Activated CD4-positive, alpha-beta T cell treated with anti-CD3 and anti-CD28 coated beads for 36 hours (primary cell): ENCODE measurements at places on chromosomes 5 and 9. TPM values are rescaled to one million over a fixed set of nuclear protein-coding genes. Genes with fewer than 3 reads are reported as not detected.

HTR4 gene
- total RNA-seq, result not detected

DNA sequence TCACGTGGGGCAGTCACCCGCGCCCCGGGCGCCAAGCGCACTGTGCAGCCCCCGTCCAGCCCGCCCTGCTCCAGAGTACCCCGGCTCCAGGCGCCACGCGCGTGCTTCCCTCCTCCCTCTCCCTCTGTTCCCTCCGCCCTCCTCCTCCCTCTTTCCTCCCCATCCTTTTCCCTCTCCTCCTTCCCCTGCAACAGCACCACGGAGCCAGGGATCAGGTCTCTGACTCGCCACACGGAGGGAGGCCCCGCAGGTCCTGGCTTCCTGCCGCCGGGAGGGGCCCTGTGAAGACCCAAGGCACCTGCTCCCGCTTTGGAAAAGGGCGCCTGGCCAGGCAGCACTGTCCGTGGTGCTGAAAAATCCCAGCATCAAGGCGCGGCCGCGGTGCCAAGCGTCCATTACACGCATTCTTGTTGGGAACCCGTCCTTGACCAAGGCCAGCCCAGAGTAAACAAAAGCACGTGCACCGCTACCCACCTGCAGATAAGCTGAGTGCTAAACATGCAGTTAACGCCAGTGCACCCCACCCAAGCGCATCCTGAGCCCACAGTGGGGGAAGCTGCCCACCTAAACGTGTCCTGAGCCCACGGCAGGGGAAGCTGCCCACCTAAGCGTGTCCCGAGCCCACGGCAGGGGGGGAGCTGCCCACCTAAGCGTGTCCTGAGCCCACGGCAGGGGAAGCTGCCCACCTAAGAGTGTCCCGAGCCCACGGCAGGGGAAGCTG lies 21.7 kb downstream of the SLC6A18 start:
- DNase-seq, result peak; percentile 44

GABRB2 gene
- total RNA-seq, result not detected

PCDHGB4 gene
- not detected for total RNA-seq

DNA sequence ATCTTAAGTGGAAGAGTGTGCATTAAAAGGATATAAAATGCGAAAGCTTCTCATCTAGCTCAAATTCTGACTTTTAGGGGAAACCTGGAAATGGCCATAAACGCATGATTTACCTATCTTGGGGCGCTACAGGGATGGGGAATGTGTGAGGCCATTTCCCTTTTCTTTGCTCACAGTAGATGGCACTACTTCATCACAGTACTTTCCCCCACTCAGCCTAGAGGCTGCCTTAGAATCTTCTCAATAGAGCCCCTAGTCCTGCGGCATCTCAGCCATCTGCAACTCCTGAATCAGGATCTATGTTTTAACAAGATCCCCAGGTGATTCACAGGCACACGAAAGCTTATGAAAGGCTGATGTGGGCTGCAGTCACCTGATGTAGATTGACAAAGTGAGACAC lies 110.8 kb downstream of the LHFPL2 start:
- no peak for DNase-seq

DNA sequence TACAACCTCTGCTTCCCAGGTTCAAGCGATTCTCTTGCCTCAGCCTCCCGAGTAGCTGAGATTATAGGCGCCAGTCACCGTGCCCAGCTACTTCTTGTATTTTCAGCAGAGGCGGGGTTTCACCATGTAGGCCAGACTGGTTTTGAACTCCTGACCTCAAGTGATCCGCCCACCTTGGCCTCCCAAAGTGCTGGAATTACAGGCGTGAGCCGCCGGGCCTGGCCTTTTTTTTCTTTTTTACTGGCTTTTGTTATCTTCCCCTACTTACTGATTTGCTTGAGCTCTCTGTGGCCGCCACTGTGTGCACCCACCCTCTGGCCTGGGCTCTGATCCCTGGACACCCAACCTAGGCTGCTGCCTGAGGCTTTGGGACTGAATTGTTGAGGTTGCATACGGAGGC lies 60.3 kb downstream of the ANKRD33B start:
- DNase-seq, result no peak

DNA sequence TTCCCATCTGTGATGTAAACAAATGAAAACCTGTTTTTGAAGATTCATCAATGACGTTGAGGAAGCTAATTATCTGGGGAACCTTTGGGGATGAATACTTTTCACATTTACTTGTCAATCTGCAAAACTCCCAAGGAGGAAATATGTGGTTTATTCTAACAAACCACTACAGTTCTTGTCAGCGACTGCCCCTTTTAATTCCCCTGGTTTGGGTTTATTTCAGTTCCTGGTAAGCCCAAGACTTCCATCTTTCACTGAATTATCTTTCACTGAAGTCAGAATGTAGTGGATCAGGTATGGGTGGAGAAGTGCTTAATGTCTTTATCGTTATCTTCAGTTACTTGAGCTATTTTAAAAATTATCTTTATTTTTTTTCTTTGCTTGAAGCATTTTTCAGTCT lies 40.2 kb downstream of the TLR4 start:
- DNase-seq, result no peak

DNA sequence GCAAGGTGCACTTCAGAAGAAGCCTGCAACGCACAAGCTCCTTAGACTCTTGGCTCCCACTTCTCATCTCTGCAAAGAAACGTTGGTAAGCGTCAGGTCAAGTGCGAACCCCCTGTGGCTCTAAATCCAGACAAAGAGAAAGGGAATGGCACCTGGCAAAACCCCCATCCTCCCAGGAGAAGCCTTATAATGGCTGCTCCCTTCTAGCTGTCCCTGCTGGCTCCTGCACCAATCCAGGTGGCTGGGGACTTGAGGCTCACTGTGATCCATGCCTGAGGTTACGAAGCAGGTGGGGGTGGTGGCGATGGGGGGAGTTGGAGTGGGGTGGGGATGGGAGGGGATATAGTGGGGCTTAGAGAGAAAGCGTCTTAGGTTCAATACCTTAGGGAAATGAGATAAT lies 272.8 kb downstream of the DENND1A start:
- no peak for DNase-seq

CDC20B gene
- total RNA-seq, result not detected

UBE2D2 gene
- total RNA-seq, result 262 TPM

DNAI1 gene
- 0.34 TPM for total RNA-seq

PCDHA7 gene
- not detected for total RNA-seq

- DNase-seq, result no peak
These were observed 13.7 kb upstream of the ARAP3 start for GRCh38 chr5:141695627-141696215.

DNA sequence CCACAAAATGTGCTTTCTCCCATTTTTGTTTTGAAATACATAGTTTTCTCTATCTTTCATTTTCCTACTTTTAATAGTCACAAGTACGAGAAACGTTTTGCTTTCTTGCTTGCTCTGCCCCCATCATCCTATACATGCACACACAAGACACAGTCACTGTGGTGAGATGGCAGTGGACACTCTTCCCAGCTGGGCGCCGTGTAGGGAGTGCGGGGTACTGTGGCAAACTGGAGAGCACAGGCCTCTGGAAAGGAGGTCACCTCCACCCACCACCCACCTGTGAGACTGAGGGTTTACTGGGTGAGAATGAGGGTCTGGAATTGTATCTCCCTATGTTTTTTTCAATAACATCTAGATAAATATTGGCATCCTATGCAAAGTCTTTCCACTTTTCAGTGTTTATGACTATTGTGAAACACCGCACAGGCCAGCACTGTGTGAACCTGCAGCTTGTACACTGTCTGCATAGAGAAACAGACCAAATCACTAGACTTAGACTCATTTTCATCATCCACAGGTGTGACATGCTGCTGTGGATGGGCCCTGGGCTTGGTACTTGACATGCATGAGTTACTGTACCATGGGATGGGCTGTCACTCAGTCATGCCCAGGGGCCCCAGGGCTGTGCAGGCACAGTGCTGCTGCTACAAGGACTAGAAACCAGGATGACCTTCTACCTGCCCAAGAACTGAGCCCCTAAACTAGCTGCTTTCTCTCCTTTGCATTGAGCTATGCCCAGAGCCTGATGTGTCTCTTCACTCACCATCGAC lies 118.1 kb upstream of the LMX1B start:
- no peak for DNase-seq

INSL4 gene
- total RNA-seq, result not detected

- no peak for DNase-seq
These were observed 150.1 kb upstream of the STK32A start for GRCh38 chr5:147084702-147085101.

GRCh38 chr9:72984226-72984947 lies 31.5 kb upstream of the ALDH1A1 start:
- no peak for DNase-seq

DNA sequence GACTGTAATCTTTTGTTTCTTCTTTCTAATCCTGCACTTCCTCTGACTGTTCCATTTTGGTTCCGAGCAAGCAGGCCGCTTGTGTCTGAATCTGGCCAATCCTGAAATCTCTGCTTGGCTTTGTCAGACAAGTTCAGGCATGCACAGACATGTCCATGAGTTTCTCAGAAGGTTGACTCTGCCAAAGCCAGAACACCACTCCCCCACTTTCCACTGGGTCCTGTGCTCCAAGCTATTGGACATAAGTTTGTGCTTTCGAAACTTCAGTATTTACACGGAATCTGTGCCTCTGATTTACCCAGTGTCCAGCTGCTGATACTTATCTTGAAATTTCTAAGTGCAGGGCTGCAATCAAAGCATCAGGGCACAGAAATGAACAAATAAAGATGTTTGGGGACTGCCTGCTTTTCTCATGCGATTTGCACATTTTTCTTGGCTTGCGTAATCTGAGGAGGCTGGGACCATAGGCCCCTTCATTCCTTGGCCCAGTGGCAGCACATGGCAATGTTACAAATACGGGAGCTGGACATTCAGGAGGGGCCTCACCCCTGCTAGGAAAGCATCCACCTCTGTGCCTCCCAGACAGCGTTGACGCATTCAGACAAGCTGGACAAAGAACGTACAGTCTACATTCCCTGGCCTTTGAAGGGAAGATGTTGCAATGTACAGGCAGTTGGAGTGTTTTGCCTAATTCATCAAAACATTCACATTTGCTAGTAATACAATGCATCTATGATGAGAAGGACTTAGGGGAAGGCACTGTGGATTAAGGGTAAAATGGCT lies 209.2 kb upstream of the PAPPA start:
- DNase-seq, result no peak

DNA sequence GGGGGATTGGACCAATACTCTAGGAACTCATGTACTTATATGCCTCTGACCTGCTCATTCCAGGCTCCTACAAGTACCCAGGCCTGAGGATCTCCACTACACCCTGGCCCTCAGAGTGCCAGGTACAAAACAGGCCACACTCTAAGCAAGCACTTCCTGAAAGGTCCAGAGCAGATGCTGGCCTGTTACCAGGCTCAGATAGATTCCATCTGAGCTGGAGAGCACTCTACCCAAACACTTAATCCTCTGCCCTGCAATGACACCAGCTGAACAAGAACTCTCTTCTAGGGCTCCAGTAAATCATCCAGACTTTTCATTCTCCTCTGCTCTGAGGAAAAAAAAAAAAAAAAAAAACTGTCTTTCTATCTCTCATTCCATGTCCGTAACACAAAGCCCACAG lies 2.9 kb downstream of the P4HA2 start:
- no peak for DNase-seq

FRMPD1 gene
- not detected for total RNA-seq

IFNA13 gene
- not detected for total RNA-seq

NDUFS4 gene
- 52.2 TPM for total RNA-seq

- no peak for DNase-seq
These were observed 1384.3 kb upstream of the WWC1 start for GRCh38 chr5:166906991-166907713.

SUSD3 gene
- 51.4 TPM for total RNA-seq

GRCh38 chr5:127411381-127411780 lies 106.1 kb upstream of the PRRC1 start:
- DNase-seq, result no peak

- DNase-seq, result no peak
These were observed 191.4 kb downstream of the HSPA4 start for GRCh38 chr5:133243196-133243595.

LCP2 gene
- total RNA-seq, result 232 TPM

DEPDC1B gene
- total RNA-seq, result 34.2 TPM

GRCh38 chr5:112419986-112420864 lies 1.1 kb upstream of the EPB41L4A start:
- DNase-seq, result peak; percentile 71

- DNase-seq, result peak; percentile 44
These were observed 10.4 kb downstream of the AMACR start for GRCh38 chr5:33997331-33997983.

TYRP1 gene
- total RNA-seq, result not detected

DNA sequence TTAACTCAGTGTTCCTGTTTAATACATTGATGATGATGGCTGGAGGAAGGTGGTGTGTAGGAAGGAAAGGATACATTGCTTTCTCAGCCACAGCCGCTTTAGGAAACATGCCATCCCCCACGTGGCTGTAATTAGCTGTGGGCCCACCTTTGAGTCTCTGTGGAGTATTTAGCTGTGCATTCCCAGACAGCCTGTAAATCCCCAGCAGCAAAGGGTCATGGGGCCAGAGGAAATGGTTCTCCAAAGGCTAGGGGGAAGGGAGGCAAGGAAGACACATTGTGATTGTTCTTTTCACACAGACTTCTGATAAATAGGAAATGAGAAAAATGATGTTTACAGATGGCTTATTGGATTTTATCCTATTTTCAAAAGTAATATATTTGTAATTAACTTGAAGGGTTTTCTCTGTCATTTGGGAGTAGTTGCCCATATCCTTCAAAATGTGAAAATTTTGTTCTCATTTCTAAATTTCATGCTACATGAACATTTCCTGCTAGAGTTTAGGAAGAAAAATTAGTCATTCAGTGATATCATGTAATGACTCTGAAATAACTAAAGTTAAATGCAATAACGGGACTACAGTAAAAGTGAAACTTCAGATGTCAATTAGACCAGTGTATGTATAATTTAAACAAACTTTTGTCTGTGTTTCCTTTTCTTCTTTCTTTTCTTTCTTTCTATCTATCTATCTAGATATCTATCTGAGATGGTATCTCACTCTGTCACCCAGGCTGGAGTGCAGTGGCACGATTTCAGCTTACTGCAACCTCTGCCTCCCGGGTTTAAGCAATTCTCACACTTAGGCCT lies 24.3 kb upstream of the F2R start:
- no peak for DNase-seq

GRCh38 chr9:75139201-75139600 lies 50.9 kb downstream of the OSTF1 start:
- no peak for DNase-seq

GRCh38 chr9:14987858-14988257 lies 77.6 kb upstream of the FREM1 start:
- DNase-seq, result no peak

DNA sequence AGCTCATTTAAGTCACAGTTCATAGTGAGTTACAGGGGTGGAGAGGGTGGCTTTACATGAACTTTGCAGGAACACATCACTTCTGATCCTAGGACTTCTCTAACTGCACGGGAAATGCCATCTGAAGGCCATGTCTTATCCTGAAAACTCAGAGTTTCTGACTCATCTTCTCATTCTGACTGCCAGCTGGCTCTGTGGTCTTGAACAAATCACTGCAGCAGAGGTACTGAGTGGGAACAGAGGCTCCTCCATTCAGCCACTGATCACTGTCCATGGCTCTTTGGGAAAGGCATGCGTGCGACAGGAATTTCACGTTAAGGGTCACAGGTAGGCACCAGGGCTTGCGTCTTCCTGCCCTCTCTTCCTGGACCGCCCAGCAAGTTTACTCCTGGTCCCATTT lies 114.6 kb upstream of the LRRTM2 start:
- DNase-seq, result no peak

ACTBL2 gene
- total RNA-seq, result not detected

TNFSF15 gene
- 0.50 TPM for total RNA-seq

GRCh38 chr9:74643303-74643923 lies 146.3 kb downstream of the RORB start:
- DNase-seq, result no peak
